ENCODE measurements at places on chromosomes 1 and 21. TPM values are rescaled to one million over a fixed set of nuclear protein-coding genes. Genes with fewer than 3 reads are reported as not detected.

GRCh38 chr1:5493851-5494311 lies 498.3 kb downstream of the NPHP4 start:
- no peak for DNase-seq

DNA sequence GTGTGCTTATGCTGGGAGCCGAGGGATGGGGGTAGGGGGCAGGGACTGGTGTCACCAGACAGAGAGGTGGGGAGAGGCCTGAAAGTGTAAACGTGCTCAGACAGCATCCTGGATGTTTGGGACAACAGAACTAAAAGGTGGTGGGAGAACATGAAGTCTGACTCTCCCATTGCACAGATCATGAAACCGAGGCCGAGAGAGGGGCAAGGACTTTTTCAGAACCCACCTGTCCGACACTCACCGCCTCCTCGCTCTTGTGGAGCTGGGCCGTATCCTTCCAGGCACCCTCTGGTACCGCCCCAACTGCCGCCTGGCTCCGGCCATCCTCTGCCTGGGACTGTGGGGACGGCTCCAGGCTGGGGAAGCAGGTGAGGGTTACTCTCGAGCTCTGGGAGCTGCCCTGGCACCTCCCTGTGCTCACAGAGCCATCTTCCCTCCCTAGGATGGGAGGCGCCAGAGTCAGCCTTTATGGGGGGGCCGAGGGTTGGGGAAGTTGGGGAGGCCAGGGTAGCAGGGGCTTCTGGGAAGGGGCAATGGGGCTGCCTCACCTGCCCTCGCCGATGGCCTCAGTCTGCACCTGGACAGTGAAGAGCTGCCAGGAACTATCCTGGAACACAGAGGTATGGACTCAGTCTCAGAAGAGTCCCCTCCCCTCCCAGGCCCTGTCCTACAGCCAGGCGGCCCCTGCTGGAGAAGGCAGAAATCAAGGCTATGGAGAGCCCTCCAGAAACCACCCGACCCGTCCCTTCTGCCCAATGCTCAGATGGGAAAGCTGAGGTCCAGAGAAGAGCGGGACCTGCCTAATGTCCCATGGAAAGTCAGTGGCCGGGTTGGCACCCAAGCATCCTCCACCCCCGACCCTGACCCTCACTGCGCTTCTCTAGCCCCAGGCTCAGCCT lies 7.0 kb downstream of the ATP13A2 start:
- DNase-seq: no peak

- DNase-seq: no peak
Observed at GRCh38 chr1:181504399-181504842, 21.1 kb downstream of the CACNA1E start.

DNA sequence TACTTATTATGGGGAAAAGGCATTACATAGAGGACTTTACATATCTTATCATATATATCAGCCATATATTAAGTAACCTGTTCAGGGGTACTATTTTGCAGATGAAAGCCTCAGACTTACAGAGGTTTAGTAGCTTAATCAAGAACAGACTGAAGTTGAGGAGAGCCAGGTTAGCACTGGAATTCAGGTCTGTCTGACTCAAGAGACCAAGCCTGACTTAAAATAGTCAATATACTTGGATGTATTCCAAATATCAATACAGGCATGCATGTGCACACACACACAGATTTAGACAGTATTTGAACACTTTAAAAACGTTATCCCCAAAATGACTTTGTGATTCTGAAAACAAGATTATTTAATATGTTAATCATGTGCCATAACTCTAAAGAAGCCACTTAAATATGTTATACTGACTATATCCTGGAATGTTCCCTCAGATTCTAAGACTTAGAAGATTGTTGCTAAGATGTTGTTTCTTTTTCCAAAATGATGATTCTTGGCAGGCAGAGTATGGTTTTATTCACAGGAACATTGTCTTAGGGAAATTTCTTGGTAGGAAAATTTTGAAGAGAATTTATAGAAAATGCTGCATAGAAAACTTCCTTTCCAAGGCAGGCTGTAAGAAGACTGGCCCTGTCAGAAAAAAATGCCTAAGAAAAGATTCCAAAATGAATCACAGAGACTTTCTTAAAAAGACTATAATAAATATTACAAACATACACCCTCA lies 61.6 kb downstream of the ADAMTS1 start:
- DNase-seq: no peak

STUM gene
- total RNA-seq: 2.8 TPM

- no peak for DNase-seq
Observed at GRCh38 chr1:183077097-183077496, 53.9 kb downstream of the LAMC1 start.

MNDA gene
- not detected for total RNA-seq

DNA sequence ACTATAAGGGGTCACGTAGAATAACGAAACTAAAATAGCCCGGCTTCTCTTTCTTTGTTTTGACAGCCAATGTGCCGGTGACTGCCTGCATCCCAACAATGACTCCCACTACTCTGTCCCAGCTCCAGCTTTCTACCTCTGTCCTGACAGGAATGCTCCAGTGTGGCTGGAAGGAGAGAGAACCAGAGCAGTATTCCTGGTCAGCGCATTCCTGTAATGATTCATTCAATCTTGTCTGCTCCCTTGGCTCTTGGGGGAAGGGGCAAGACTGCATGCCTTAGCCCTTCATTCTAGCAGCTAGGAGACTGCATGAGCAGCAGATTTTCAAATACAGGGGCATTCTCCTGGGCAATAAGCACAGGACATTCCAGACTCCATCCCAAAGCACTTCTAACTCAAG lies 132.1 kb upstream of the PRMT6 start:
- DNase-seq: no peak

GRCh38 chr1:215566556-215567490 lies at the start of gene KCTD3:
Gene KCTD3 (plus strand): TSS chr1:215567304. CDS start chr1:215567686, 382 bp downstream.
- no peak for DNase-seq
